ENCODE measurements at places on chromosomes 11 and 22.

DNA sequence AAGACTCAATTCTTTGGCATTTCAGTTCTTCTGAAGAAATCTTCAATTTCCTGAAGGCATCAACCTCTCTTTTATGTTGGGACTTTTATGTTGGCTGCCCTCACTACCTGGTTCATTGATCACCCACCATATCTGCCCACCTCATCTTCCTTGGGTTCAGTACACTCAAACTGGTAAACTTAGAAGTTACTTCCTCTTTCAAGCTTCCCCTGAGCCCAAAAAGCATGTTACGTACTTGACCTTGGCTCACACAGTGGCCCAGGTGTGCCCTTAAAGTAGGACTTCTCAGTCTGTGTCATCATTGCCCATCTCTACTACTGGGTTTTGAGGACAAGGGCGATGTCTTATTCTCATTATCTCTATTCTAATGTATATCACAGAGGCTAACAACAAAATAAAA lies 86.1 kb downstream of the GRIA4 start:
- DNase-seq = no peak

- peak; percentile 62 for DNase-seq
Measured at GRCh38 chr11:65132988-65133700, 1.2 kb downstream of the SYVN1 start.

- no peak for DNase-seq
Measured at GRCh38 chr22:39947220-39948216, 12.7 kb upstream of the TMA7B start.

GRCh38 chr11:26227301-26227746 lies 104.6 kb upstream of the ANO3 start:
- DNase-seq = peak; percentile 32

DNA sequence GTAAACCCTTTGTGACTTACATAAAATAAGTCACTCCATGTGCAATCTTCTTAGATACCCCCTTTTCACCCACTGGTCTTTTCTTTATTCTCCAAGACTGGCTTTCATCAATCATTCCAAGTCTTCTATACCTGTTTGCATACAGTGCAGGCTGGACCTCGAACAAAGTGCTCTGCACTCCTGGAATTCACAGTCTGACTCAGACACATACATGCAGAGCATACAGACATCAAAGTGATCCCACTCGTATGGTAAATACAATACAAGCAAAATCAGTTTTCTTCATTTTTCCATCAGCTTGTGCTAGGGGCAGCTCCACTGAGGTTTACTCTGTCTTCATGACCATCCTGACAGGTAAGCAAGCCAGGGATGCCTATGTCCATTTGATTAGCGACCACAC lies 16.8 kb upstream of the TMPRSS5 start:
- DNase-seq = no peak

Measured in NB4 (cell line).